ENCODE measurements at places on chromosomes 4 and X.

DNA sequence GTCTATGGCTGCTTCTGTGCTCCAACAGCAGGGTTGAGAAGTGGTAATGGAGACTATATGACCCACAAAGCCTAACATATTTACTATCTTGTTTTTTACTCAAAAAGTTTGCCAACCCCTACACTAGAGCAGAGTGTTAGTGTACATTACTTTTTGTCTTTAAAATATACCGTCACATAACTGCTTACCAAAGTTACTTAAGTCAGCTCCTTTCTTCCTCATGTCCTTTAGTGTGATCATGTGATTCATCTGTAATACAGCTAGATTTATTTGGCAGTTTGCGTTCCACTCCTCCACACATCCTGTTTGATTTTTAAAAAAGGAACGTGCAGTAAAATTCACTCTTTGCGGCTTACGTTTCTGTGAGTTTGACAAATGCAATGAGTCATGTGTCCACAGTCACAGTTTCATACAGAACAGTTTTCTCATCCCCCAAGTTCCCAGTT is 162.4 kb upstream of the GPRIN3 start:
- DNase-seq, result peak; percentile 18

DNA sequence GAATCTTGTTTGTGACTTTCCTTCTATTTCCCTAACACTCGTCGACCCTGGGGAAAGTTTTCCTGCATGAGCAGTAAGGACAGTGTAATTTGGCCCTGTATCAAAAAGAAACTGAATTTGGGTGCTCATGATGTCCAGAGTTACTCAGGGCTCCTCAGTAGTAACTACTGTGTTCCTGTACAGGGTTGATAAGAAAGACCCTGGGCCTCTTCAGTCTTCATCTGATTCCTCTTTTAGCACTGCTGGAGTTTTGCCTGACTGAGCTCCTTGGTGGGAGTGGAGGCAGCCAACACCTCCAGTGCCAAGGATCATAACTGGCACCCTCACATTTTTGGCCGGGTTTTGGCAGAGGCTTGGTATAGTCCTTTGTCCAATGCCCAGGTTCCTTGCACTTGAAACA is 7.1 kb upstream of the AREG start:
- no peak for DNase-seq

DNA sequence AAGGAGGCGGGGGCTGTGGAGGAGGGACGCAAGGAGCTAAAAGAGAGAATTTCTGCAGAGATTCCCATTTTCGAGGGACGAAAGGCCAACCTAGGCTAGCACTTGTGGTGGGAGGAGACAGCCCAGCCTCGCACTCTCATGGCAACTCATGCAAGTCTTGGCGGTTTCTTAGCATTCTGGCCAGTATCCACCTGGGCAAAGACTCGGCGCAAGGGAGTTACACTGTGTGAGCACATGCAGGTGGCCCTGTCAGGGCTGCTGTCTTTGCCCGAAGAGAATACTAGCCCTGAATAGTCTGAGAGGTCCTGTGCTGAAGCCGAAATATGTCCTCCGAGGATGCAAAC is 15.5 kb downstream of the MCF2 start:
- no peak for DNase-seq

- no peak for DNase-seq
Observed at GRCh38 chrX:37854748-37855147, 7.4 kb upstream of the DYNLT3 start.

- no peak for DNase-seq
Observed at GRCh38 chrX:368811-369562, 17.7 kb downstream of the PPP2R3B start.

DNA sequence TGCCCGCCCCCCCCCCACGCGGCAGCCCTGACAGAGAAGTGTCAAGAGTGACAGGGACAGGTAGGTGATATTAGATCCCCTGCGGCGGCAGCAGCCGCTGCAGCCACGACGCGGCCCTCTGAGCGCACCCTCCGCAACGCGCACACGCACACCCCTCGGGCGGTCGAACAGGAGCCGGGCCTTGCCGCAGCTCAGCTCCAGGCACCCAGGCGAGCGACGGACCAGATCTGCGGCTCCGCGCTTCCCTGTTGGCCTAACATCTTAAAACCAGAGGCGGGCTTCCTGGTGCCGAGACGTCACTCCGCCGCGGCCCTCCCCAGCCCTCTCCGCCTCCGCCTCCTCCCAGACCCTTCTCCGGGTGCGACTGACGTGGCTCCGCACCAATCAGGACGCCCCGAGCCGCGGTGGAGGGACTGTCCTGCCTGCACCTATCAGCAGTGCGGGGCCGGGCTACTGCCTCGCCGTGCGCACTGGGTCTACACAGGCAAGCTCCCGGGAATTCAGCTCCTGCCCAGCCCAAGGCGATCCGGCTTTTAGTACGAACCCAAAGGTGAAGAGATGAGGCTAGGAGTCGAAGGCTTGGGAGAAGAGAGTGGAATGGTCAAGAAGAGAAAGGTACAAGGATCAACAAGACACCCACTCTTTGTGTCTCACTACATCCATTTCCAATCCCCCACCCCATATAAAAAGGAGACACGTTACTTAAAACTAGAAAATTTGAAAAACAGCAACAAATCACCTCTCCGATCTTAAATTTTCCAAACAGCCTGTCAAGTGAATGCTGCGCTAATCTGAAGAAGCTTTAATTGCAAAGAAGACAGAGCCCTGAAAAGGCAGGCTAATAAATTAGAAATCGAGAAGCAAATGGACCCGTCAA is at the start of gene PITX2:
Gene PITX2 (minus strand): TSS at position 237 of the 877 bp plus-strand sequence. CDS start 617 bp downstream, outside the sequence.
- peak; percentile 28 for DNase-seq

- no peak for DNase-seq
Observed at GRCh38 chr4:125390126-125390525, 75.4 kb downstream of the FAT4 start.

DNA sequence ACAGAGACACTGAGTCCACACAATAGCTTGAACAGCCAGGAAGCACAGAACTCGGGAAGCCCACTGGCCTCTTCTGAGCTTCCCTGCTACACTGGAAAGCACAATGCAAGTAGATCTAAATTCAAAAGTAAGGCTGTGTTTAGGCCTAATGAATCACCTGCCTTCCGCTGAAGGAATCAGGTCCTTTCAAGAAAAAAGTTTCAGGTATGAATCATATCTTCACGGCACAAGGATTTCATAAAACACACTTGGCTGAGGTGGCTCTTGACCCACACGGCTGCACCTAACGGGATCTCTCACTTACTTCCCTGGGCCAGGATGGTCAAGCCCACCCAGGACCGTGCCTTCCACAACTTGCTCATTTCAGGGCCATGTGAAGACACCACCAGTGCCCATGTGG is 59.3 kb downstream of the IRF2 start:
- DNase-seq, result no peak

DNA sequence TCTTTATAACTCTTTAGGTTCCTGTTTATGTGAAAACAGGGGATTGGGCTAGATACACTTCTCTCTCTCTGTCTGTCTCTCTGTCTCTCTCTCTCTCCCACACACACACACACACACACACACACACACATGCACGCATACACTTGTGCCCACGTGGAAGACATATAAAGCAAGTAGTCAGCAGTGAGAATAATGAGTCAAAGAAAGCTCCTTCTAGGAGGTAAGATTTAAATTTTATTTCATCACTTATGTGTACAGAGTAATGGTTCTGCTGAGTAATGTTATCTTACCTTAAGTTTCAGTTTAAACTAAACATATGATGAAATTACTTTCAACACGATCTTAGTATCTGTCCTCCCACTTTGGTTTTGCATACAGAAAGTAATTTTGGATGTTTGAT is 243.0 kb upstream of the TEX13A start:
- DNase-seq, result no peak

DNA sequence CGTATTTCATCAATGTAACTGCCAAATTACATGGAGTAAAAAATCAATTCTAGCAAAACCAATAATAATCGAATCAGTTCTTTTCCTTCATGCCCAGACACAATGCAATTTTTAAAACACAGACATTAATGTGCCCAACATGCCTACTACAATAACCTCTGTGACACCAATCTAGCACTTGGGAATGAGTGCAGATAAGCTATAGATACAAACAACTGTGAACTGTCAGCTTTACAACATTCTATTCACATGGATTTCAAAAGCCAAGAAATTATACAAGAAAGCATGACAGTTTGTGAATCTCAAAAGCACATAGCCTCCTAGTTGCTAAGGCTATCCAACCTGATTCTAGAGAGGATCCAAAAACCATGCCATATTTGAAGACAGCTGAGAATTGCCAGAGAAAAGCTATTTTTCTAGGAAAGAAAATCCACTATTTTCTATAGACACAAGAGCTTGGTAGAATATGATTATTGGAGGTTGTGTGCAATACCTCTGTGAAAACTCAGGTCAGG is 80.6 kb downstream of the COMMD8 start:
- DNase-seq, result no peak

GRCh38 chrX:38880296-38880854 is 79.1 kb downstream of the MID1IP1 start:
- DNase-seq, result no peak

GRCh38 chrX:41716222-41716621 is 7.8 kb upstream of the GPR82 start:
- no peak for DNase-seq

DNA sequence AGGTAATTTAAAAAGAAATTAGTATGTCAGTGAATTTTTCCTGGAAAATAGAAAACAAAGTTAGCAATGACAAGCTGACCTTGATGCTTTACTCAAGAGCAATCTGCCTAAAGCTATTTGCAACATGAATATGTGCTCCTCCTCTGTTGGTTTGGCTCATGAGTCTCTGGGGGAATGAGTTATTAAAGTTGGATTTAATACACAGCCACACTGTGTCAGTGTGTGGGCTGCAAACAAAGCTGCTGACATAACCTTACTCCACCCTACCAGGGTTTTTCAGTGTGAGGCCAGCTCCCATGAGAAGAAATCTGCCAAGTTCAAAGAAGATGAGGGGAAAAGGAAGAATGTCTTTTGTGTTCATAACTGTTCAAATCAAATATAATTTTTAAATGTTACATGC is 280.5 kb downstream of the TLL1 start:
- DNase-seq, result no peak

GRCh38 chr4:100391086-100391485 is 126.7 kb downstream of the EMCN start:
- DNase-seq, result no peak

DNA sequence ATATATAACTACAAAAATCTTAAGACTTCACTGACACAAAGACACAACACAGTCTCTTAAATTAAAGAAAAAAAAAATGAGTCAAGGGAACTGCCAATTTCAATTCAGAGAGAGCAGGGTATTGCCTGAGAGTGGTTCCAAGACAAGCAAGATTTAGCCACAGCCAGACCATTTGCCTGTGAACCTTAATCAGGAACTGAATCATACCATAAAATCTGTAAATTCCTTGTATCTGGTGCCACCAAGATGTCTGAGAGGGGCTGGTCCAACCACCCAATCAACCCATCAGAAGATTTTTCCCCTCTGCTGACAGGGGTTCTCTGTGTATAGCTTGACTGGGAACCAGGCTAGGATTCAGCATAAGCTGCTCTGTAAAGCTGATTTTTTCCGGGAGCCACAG is 159.2 kb downstream of the CPEB2 start:
- no peak for DNase-seq

DNA sequence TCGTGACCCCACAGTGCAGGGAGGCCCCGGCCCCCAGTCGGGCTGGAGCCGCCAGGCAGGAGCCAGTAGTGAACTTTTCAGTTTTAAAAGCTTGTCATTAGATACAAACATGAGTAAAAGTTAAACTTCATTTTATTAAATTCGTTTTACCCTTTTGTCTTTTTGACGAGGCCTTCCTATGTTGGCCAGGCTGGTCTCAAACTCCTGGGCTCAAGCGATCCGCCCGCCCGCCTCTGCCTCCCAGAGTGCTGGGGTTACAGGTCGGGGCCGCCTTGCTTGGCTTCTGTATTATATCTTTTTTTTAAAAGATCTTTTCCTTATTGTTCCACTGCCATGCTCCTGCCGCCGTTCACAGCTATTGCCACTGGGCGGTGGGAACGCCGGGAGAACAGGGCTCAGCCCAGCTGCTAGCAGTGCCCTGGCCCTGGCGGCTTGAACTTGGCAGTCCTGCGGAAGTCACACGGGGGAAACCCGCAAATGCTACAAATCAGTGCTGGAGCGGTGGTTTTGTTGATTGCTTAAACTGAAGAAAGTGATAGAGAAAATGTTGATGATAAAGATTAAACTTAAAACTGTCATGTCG is 968 bp upstream of the NELFA start:
- peak; percentile 30 for DNase-seq

GRCh38 chr4:6226506-6226905 is 26.2 kb upstream of the JAKMIP1 start:
- DNase-seq, result no peak

- DNase-seq, result no peak
Observed at GRCh38 chr4:147638942-147639341, 21.7 kb downstream of the TMEM184C start.

DNA sequence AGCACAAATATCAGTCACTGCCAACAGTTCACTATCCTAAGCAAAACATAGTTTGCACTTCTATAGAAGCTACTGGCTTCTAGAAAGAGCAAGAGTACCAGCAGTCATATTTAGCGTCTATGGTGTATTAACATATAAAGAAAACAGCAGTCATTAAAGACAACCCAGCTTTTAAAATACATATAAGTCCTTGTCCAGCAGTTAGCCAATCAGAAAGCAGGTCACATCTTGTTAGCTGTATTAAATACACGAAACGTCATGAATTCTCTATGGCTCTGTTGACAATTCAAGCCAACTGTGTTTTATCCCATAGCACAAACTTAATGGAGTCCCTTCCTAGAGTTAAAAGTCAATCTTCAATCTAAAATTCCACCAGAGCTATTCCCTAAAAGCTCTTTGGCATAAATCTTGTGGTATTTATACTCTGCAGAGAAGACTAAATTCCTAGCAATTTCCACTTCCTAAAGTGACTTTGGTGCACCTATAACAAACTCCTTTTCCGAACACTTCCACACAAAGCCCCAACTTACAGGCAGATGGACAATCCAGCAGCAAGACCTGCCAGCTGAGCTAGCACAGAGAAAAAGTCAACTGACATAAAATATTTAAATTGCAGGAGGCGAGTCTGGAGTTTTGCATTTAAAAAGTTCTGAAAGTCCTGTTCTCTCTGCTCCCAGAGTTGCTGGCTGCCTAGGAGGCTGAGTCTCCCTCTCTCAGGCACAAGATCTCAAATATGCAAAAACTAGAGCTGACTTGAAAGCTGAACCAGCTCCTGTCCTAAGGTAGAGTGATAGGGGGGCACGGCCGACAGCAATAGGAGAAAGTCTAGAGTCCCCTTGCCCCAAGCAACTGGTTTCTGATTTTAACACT is 1.3 kb downstream of the LDB2 start:
- DNase-seq, result no peak

- DNase-seq, result no peak
Observed at GRCh38 chrX:48595929-48596328, 1.4 kb upstream of the WDR13 start.

GRCh38 chr4:175970072-175970471 is 95.6 kb upstream of the WDR17 start:
- DNase-seq, result no peak

DNA sequence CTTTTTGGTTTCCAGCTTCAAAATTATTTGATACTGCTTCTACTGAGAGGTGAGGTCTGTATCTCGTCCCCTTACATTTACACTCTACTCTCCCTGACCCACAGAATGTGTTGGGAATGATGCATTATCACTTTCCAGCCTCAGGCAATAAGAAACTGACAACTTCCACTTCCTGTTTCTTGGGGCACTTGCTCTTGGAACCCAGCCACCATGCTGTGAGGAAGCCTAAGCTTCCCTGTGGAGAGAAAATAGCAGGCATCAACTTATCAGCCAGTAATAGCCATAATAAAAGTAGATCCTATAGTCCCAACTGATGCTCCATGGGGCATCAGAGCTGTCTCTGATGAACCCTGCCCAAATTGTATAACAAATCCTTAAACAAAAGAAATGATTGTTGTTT is 32.6 kb downstream of the RELL1 start:
- no peak for DNase-seq

Data from stimulated activated naive B cell treated with anti-CD40 and anti-IgM and Interleukin-4, amounts not matched to agents 10 μg/mL and 1 μg/mL and 100 μg/mL, for 72 hours (primary cell).